ENCODE measurements at places on chromosomes 6 and 20.

GRCh38 chr20:49594143-49594930 lies 26.4 kb upstream of the PTGIS start:
- DNase-seq = no peak

- no peak for DNase-seq
These were observed 12.6 kb upstream of the PIGU start for GRCh38 chr20:34689486-34689885.

- DNase-seq = no peak
These were observed 338.2 kb upstream of the PRDM1 start for GRCh38 chr6:105747823-105748405.

- DNase-seq = no peak
These were observed 119.3 kb downstream of the TULP4 start for GRCh38 chr6:158431560-158431959.

GRCh38 chr20:41005361-41005729 lies 23.3 kb upstream of the TOP1 start:
- no peak for DNase-seq

- no peak for DNase-seq
These were observed 42.0 kb downstream of the PGM3 start for GRCh38 chr6:83151114-83151513.

DNA sequence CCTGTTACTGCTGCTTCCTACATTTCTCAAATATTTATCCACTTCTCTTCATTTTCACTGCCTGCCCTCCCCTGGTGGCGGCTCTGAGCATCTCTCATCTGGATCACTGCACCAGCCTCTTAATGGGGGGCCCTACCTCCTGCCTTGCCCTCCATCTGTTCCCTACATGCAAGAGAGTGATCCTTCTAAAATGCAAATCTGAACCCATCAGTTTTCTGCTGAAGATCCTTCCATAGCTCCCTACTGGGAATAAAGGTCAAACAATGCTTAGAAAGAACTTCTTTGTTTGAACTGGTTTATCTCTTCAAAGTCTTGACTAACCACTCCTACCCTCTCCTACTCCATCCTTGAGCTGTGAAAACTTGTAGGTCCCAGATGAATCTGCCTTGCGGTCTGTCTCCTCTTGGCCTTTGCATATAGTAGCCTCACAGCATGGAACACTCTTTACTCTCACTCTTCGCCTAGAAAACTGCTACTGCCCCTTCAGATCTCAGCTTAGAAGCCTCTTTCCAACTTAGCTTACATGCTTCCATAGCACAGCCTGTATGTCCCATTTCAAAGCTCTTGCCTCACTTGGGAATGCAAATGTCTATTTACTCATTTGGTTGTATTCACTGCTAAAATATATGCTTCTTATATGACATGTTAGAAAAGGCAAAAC lies 119.3 kb downstream of the QRSL1 start:
- DNase-seq = no peak

DNA sequence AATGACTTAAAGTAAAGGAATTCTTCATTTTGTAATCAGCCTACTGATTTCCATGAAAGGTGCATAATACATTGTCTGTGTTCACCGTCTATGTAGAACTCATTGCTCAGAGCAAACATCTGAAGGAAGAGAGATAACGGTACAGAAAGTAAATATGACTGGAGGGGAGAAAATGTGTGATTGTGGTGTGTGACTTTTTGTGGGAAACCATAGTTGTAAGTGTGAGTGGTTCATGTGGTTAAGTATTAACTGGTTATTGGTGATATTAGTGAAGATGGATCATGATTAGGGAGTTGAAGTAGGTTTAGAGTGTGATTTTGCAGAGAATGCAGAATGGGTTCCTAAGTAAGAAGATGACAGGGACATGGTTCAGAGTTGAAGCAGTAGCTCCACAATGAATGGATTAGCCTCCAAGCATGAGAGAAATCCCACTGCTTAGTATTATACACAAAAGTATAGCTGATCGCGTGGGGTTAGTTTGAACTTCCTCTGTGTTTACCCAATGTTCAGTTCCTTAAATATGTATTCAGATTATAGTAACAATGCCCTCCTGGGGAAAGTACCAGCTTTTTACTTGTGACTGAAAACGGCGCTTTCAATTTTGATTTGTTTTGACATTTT lies 368.9 kb downstream of the UTRN start:
- peak; percentile 19 for DNase-seq

- DNase-seq = no peak
These were observed 678.7 kb upstream of the ADGRB3 start for GRCh38 chr6:67956352-67956751.

GRCh38 chr6:41424370-41425058 lies 89.1 kb downstream of the NCR2 start:
- peak; percentile 53 for DNase-seq

GRCh38 chr20:21182832-21183563 lies 57.1 kb downstream of the KIZ start:
- no peak for DNase-seq

DNA sequence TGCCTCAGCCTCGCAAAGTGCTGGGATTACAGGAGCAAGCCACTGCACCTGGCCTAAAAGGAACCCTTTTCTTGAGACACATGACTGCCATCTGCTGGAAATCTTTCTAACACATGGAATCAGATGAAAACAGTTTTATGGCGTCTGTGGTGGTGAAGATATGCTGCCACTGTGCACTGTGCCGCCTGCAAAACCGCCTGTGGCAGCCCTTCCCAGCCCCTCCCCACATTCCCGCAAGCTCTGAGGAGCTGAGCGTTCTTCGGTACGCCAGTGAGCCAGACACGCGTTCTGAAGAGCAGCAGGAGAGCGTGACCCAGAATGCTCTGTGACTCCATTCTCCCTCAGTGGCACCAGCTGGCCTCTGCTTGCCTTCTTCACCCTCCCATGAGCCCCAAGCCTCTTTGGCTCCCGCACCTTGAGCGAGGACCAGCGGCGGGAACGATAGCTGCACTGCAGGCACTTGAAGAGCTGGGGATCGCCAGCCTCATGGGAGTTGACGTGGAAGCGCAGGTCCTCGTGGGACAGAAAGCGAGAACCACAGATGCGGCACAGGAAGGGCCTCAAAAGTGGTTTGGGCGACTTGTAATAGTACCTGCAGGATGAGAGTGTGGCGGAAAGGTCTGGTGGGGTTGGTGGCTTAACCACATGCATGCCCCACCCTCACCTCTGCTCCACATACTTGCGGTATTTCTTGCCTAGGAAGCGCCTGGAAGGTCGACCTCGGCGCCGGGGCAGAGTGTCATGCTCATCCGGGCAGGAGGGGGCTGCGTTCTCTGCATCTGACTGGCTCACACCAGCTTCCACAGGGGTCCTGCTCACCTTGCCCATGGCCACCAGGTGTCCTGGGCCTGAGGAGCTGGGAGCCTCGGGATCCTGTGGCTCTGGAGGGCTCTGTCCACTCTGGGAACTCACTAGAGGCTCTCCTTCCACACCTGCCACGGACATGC lies 8.7 kb downstream of the ZNF335 start:
- DNase-seq = no peak

GRCh38 chr6:69162811-69163210 lies 527.7 kb downstream of the ADGRB3 start:
- DNase-seq = no peak

GRCh38 chr20:58652606-58653294 lies 1.7 kb downstream of the STX16 start:
- DNase-seq = no peak

DNA sequence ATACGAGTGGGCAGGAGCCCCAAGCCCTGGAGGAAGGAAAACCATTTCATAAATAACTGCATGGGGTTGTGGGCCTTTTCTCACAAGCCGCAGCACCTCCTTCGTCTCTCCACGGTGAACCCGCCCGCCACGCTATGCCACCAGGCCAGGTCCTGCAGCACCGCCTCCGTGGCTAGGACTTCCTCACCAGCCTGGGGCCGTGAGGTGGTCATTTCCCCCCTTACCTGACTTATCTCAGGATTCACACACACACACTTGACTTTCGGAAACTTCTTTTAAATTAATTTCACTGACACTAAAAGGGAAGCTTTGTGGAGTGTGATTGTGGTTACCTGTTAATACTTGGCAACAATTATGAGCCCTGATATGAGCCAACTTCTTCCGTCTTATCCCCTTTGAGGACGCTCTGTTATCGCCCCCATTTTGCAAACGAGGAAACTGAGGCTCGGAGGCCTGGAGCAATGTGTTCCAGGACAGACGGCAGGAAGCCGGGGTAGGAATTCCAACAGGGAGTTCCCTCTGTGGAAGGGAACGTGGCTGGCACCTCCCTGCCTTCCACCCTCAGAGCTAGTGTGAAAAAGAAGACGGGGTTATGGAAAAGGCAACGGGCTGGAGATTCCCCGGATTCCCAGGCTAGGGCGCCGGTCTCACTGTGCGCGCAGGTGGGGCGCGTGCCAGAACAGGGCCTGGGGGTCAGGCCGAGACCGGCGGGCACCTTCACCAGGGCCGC lies 817 bp upstream of the SLCO4A1 start:
- DNase-seq = no peak

DNA sequence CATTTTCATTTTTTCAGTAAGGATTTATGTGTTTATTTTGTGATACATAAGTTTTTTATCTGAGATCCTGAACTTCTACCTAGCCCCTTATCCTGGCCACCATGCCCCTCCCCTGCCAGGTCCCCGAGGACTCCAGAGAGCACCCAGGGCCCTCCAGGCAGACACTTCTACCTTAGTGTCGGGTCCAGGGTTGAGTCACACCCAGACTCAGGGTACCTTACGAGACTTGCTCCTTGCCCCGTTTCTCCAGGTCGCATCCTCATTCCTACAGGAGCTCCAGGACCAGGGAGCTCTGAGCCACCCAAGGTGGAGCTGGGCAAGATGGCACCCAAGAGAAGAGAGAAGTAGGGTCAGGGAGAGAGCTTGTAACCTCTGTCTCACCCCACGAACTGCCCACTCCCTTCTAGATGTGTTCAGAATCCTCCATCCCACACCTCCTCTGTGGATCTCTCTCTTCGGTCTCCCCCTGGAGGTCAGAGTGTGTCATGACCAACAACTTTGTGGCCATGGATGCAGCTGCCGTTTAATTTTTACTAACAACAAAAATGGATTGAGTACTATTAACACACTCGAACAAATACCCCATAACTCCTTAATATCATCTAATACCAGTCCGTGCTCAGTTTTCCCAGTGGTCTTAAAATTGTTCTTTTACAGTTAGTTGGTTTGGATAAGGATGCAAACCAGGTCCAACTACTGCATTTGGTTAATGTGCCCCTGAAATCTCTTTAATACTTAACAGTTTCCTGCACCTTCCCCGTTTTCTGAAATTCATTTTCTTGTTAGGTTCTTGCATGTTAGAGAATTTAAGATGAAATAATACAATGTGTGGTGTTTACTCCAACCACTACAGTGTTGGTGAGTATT lies 130.6 kb upstream of the INSM1 start:
- DNase-seq = no peak

DNA sequence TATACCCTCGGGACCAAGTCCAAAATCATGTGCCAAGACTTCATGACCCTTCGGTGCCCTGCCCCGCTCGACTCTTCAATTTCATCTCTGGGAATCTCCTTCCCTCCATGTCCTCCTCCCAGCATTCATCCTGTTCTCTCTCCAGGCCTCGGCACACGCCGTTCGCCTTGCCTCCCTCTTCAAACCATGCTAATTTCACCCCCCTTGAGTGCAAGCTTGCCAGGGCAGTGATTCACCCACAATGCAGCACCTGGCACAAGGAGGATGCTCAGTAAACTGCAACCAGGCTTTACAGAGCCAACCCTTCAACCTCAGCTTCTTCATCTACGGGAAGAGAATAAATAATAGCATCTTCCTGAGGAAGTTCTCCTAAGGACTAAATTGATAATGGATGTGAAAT lies 4.1 kb downstream of the KCNS1 start:
- no peak for DNase-seq

GRCh38 chr20:63956664-63957003 lies 418 bp upstream of the UCKL1 start:
- no peak for DNase-seq

GRCh38 chr6:46367354-46368168 lies 123.7 kb downstream of the RCAN2 start:
- DNase-seq = no peak

Data from T-helper 1 cell (primary cell).